SHP77 (cell line): ENCODE measurements at places on chromosomes 3 and 15.

- DNase-seq: no peak
Observed at GRCh38 chr3:40381904-40382616, 4.9 kb upstream of the ENTPD3 start.

DNA sequence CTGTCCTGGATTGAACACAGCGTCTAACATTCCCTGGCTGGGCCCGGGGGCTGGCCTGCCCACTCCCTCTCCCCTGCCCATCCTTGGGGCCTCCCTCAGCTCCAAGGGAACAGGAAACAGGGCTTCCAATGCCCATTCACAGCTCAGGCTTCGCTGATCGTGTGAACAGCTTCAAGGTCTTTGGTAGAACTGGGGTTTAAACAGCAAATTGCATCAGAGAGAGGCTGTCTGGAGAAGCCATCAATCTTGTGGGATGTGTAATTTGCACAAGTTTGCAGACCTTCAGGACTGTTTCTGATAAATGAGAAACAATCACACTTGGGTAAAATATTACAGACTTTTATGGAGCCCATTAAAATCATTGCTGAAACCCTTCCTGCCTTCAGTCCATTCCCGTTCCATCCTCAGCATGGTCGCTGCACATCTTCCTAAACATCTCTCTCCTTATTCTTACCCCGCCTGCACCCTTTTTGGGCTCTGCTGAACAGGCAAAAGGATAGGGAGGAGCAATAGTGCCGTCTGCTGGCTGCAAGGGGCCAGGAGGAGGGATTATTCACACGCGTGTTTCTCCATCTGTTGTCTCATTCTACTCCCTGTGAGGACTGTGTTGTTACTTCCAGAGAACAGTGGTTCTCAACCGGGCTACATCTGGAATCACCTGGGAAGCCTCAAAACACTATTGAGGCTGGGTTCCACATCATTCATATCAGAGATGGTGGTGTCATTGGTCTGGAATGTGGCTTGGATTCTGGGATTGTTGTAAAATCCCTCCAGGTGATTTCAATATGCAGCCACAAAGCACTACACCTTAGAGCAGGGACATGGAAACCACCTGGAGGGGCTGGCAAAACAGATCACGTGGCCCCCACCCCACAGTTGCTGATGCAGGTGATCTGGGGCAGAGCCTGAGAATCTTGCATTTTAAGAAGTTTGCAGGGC is 116.3 kb downstream of the CLSTN2 start:
- no peak for DNase-seq

GRCh38 chr3:172148241-172148640 is 108.9 kb downstream of the FNDC3B start:
- DNase-seq: no peak

- DNase-seq: no peak
Observed at GRCh38 chr3:188150982-188151381, 3.0 kb upstream of the LPP start.

- no peak for DNase-seq
Observed at GRCh38 chr15:73583544-73583943, 49.6 kb downstream of the NPTN start.

- no peak for DNase-seq
Observed at GRCh38 chr3:186517218-186517617, 27.0 kb downstream of the CRYGS start.
